ENCODE measurements at places on chromosomes 2 and 18.

DNA sequence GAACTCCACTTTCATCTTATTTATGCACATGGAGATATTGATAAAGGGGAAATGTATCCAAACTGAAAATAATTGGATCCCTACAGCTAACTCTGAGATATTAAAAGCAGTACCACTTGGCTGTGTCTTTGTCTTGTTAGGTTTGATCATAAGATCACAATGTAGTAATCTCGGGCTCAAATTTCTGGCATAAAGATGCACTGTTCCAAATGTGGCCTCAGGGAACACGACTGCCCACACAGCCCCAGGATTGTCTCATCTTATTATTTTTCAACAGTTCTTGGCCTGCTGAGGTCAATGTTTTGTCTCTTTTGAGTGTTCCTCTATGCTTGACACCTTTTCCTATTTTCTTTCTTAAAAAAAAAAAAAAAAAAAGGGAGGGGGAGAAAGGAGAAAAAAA lies 114.1 kb downstream of the GBX2 start:
- DNase-seq, result no peak

GRCh38 chr2:217279556-217279955 lies 419.7 kb upstream of the TNP1 start:
- peak; percentile 86 for DNase-seq

DNA sequence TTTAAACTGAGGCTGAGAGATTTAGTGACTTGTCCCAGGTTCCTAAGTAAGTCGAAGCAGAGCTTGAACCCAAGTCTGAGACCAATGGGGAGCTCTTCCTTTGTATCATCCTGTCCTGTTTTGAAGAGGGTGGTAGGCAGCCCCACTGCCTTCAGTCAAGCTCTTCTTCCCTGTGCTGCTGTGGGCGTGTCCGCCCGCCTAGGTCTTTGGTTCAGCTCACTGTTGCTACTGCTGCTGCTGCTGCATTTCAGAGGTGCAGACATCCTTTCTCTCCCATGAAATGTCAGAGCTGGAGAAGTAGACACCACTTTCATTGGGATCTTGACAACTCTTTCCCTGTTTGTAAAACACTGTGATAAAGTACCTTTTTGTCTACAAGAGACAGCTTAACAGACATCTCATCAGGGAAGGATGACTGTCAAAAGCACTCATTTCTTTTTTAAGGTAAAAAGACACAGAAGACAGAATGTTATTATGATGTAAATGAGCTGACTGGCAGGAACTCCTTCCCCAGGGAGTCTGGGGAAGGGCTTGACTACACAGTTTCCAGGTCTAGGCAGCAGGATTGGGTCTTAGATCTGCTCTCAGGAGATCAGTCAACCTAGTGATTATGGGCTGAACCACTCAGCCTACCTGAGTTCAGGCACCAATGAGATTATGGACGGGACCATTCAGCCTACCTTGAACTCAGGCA lies 91.7 kb upstream of the TRIB2 start:
- DNase-seq, result no peak

GRCh38 chr2:85437488-85438200 lies 19.1 kb downstream of the SH2D6 start:
- DNase-seq, result peak; percentile 54

DNA sequence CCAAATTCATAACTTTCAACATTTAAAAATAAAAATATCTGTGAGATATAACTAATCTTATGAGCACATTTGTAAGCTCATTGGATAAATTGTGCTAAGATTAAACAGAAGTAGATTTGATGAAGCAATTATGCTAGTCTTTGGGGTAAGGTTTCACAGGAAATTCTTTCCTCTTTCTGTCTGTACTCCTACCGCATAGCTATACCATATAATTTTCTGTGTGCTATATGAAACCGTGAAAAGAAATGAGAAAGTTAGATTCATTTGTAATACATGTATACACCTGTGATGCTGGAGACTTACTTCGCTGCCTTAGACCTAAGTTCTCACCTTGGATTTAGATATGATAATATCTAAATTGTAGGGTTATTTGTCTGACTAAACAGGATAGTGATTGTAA lies 184.7 kb downstream of the PPP1R1C start:
- no peak for DNase-seq

- no peak for DNase-seq
Observed at GRCh38 chr2:224747765-224748164, 31.6 kb upstream of the CCDC195 start.

- DNase-seq, result peak; percentile 27
Observed at GRCh38 chr2:219542931-219543595, 546 bp downstream of the CHPF start.

DNA sequence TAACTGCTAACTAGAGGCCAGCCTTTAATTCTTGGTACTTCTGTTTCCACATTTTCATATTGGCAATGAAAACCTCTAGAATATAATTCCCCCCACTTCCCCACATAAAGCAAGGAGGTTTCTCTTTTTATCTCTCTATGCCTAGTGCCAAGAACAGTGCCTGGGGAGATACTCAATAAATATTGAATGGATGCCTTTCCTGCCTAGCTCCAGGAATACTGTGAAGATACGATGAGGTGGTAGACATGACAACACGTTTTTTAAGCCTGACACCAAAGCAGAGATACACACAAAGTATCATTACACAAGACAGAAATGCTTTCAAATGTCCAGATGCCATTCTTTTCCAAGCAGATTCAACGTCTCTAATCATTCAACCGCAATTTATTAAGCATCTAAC lies 535.5 kb downstream of the XIRP2 start:
- no peak for DNase-seq

DNA sequence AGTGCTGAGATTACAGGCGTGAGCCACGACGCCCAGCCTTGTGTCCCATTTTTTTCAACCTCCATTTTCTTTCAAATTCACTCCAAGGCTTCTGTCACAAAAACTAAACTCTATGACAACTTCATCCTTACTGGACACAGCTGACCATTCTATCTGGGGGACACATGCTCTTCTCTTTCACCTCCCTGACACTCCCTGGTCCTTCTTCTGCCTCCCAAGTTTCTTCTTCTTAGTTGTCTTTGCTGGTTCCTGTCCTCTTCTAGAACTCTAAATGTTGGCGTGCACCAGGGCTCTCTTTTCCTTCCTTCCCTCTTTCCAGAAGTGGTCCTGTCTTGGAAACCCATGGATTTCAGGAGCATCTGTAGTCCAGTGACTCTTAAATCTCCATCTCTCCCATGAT lies 40.1 kb upstream of the LPIN2 start:
- no peak for DNase-seq

DNA sequence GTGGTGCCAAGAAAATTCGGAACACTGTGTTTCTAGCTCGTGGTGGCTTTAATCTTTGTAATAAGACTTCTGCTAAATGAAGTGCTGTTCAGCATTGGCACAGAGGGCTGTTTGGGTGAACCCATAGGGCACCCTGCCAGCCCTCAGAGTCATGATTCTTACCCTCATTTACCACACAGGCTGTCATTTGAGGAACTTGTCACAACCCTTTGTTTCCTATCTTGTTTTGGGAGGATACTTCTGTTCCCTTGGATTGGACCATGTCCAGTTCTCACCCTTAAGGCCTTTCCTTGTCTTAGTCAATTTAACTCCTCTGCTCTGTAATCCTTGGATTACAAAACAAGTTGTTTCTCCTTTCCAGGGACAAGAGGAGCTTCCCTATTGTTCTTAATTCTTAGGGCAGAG lies 225.7 kb downstream of the MTX2 start:
- no peak for DNase-seq

DNA sequence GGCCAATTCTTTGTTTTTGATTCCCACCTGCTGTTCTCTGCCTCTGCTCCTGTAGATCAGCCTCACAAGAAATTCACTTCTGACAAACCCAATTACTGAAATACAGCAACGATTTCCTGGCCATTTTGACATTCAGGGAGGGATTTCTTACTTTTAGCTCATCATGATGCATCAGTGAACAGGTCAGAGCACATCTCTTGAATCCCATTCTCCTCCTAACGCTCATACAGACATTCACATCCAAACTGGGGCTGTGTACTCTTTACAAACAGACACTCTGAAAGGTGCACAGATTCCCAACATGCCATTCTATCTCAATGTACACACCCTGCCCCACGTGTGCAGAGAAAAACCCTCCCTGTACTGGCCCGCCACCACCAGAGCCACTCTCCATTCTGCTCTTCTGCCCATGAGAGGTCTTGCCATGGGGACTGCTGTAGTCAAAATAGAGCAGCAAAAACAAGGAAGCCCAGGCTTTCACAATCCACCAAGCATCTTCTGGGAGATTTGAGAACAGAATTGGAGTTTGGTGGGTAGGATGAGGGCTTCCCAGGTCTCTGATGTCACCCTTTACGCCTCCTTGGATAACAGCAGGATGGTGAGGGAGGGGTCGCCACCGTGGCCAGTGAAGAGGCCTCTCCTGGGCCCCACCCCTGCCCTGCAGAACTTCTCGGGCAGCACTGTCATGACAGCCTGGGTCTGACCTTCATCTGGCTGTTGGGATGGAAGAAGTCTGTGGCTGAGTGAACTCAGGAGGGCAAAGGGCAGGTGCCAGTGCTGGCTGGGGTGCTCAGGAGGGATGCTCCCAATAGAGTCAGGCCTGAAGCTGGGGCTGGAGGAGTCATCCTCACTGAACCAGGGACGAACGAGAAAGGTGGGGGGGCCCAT lies 41.9 kb upstream of the ZFP36L2 start:
- DNase-seq, result no peak

DNA sequence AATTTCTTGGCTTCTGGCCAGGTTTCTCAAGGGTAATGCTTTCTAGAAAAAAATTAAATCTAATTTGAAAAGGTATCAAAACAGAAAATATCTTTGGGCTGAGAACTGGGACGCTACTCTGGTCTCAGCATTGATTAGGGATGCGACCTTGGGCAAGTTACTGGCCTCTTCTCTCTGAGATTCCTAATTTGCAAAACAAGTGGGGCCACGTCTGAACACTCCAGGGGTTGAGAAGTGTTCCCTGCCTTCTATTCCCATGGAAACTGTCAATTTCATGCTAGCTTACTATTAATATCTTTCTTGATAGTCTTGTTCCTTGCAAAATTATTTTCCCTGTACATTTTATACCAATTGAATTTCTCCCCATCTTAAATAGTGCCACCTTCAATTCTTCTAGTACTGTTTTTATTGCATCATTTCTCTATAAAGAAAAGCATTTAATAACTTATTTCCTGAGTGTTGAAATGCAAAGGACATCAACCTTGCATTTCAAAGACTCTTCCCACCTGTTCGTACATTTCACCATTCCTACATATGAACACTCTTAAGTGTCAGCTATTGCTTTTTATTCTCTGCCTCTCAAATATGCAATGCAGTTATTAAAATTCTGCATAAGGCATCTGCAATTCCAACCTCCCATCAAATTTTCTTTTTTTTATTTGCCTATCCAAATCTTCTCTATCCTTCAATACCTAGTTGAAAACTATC lies 118.3 kb upstream of the DSEL start:
- DNase-seq, result no peak

DNA sequence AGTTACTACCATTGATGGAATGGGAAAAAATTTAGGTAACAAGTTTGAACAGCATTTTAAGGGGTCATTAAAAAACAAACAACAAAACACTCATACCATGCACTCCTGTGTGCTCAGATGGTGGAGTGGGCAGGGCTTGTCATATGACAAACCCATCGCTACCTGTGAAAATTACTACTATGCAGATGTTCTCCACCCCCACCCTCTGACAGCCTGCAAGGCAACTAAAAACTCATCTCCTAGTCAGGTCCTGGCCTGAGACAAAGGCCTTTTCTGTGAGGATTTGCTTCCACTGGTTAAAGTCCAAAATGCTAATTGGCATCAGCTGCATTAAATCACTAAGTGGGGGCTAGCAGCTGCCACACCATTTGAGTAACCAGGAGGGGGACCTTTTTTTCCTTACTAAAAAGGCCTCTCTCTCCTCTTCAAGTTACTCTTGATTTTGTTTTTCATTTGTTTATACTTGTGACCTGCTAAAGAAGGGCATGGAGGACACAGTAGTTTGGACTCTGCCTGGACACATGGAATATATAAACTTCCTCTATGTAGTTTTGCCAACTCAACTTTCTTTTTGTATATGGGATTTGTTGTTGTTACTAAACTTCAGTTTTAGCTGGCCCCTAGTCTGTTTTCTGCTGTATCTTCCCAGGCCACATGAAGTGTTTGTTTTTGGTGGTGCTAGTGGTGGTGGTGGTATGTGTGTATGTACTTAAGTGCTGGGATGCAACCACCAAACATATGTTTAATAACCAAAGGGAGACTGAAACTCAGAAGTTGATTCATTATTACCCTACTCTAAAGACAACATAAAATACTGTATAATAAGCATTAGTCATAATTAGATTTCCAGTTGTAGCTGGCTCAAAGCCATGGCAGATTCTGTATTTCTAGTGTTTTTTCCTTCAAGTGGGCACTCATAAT lies 121.3 kb downstream of the MAP4K4 start:
- no peak for DNase-seq

- no peak for DNase-seq
Observed at GRCh38 chr2:139477618-139478017, 697.4 kb upstream of the NXPH2 start.

- DNase-seq, result no peak
Observed at GRCh38 chr2:42713920-42714319, 50.0 kb downstream of the OXER1 start.

GRCh38 chr2:172193331-172194089 lies 90.8 kb upstream of the DLX2 start:
- DNase-seq, result no peak

- DNase-seq, result no peak
Observed at GRCh38 chr2:54577035-54577434, 120.9 kb downstream of the SPTBN1 start.

DNA sequence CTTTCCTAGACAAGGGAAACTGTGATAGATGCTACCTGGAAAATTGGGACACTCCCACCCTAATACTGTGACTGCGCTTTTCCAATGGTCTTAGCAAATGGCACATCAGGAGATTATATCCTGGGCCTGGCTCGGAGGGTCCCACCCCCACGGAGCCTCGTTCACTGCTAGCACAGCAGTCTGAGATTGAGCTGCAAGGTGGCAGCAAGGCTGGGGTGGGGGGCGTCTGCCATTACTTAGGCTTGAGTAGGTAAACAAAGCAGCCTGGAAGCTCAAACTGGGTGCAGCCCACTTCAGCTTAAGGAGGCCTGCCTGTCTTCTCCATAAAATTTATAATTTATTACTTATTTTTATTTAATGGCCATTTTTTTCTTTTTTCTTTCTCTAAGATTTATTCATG lies 802.1 kb upstream of the SLC39A10 start:
- no peak for DNase-seq

DNA sequence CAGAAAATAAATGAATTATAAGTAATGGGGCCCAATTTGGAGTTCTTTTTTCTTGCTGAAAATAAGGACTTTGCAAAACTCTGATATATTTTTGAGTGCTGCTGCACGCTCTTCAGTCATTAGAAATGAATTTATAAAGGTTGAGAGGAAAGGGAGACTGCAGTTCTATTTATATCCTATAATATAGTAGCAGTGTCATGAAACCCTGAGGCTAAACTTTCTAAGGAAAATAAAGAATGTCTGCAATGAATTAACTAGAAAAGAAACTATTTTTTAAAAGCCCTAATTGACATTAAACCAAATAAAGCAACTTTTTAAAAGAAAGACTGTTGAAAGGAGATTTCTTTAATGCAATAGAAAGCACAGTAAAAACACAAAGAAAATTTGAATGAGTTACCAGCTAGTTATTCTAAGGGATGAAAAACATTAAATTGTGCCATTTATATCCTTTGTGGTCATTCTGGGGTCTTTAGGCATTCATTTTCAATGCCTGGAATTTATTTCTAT lies 1072.8 kb upstream of the TMEFF2 start:
- no peak for DNase-seq
